ENCODE measurements at places on chromosomes 5 and 9.

- no peak for DNase-seq
These were observed 6.0 kb downstream of the PUM3 start for GRCh38 chr9:2837915-2838314.

DNA sequence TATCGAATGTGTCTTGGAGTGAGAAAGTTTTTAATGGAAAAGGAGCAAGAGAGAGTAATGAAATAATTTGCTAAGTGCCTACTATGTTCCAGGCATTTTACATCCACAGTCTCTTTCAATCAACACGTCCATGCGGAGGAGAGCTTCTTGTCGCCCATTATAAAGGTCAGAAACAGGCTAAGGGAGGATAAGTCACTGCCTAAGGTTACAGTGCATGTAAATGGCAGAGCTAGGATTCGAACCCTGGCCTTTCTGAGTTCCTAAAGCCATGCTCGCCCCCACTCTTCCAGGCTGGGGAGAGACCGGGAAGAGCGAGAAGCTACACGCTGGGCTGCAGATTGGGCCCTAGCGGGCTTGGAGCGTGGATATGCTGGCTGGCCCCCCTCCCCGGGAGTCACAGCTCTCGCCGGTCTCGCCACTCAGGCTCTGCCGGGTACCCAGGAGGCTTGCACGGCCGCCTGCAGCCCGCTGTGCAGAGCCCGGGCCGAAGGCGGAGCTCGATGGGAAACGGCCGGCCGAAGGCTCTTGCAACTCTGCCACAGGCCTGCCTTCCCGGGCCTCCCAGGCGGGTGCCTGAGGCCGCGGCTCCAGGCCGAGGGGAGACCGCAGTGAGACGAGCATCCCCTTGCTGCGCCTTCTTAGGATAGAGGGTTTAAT is 775 bp upstream of the LHX2 start:
- DNase-seq = no peak

DNA sequence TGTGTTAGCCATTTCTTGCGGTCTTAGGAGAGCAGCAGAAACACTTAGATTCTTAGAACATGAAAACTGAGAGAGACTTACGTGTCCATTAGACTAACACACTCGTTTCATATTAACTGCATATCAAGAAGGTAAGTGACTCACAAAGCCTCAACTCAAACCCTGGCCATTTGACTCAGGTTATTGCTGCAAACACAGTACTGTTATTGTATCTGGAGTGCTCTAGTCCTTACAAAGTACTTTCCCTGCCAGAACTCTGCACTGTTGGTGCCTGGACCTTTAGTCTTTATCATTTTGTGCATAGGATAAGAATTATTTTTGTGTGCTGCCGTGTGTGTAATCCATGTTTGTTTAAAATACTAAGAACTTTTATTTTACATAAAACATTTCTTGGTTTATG is 155.7 kb downstream of the FBXL7 start:
- no peak for DNase-seq

DNA sequence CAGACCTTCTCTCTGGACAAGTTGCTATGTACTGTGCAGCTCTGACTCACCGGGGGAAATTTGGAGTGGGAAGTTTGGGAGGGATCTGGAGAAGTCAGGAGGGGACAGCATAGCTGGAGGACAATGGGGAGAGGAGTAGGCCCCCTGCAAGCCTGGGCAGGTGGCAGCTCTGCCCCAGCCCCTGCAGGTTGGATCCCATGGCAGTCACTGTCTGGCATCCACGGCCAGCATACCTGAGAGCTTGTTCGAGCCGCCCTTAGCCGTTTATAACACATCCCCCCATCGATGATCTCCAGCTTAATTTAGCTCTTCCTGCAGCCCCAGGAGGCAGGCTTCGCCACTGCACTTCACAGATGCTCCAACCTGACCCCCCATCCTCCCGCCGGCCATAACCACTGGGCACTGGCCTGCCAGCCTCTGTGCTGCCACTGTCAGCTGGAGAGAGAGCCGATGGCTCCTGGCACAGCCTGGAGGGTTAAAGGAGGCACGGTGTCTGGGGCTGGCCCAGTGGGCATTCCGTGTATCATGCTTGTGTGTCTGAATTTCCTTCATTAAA is 57.7 kb upstream of the RNU6ATAC start:
- DNase-seq = no peak

DNA sequence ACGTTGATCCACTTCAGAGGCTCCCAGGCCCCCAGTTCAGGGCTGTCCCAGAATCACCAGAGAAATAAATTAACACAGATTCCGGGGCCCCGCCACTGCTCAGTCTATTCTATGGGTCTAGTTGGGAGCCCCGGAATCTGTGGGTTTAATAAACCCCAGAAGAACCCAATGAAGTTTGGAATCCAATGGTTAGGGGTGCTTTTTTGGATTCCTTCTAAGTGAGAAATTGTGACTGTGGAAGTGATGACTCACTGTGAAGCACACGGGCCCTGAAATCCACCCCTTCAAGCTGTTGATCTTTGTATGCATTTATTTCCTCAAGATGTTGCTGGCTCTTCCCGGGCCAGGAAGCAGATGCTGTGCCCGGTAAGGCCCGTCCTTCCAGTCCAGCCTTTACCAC is 57.3 kb upstream of the SLC28A3 start:
- no peak for DNase-seq

DNA sequence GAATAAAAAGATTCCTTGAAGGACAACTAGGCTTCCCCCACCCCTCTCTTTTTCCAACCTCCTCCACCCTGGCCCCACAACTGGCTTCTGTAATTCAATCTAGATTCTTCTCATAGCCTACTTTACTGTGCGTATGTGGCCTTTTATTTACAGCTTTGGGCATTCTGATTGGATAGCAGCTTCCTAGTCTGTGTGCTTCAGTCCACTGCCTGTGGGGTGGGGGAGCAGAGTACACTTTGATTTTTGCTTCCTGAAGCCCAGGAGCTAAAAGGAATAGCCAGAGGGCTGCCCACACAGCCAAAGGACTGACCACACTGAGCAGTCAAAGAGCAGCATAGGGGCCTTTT is 30.4 kb downstream of the RUSC2 start:
- DNase-seq = no peak

- no peak for DNase-seq
These were observed 61.4 kb upstream of the PPP1R26 start for GRCh38 chr9:135418161-135418560.

DNA sequence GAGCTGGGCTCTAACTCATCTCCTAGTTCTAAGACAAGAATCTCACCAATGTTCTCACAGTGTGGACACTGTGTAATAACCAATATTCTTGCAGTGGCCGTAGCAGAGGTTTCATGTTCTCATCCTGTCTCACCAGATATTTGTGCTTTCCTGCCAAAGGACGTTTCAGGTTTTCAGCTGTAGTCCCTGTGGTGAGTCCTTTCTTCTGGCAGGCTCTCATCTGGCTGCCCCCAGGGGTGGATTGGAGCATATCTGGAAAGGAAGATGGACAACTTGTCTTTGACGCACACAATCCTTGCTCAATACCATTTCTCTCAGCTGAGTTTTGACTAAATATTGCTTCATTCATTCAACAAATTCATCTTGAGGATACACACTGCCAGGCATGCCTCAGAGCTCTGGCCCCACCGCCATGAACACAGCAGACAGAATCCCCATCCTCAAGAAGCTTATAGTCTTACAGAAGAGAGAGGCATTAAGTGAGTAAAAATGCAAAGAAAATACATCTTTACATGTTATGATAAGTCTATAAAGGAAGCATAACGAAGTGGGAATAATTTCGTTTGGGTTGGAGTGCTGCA is 33.8 kb upstream of the NEURL1B start:
- no peak for DNase-seq

- no peak for DNase-seq
These were observed 170.2 kb downstream of the RANBP17 start for GRCh38 chr5:171031977-171032376.

DNA sequence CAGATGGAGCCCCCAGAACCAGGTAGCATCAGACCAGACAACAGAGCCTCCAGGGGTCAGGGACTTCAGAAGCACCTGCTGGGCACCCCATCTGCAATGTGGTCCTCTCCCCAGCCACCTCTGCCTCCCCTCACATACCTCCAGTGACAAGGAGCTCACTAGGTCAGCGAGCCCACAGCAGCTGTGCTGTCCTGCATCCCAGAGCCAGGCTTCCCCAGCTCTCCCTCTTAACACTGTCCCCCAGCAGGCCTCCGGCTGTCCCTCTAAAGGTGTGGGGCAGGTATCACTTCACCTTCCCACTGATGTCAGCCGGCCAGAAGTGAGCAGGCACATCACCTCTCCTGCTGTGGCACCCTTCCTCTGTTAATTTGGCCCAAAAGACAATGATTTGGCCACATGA is 83.6 kb downstream of the LMX1B start:
- DNase-seq = no peak

DNA sequence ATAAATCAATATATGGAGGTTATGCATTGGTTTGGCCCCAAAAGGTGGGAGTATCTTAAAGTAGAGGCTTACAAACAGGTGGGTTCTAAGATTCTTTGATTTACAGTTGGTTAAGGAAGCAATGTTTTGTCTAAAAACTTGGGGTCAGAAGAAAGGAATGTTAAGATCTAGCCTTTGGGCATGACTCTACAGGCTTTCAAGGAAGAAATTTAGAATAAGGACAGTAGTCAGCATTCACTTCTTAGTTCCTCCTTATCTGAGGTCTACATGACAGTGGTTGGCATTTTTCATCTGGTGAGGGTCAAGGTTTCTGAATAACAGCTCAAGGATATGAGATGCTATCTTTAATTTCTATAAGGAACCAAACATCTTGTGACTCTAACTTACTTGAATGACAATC is 122.8 kb downstream of the CAMK4 start:
- no peak for DNase-seq

- no peak for DNase-seq
These were observed 222.7 kb downstream of the ICE1 start for GRCh38 chr5:5645198-5645597.

- DNase-seq = no peak
These were observed 487.2 kb downstream of the ENC1 start for GRCh38 chr5:74153255-74153790.

GRCh38 chr5:10672146-10673016 is 88.7 kb downstream of the DAP start:
- DNase-seq = no peak

GRCh38 chr5:8523501-8523900 is 654.6 kb downstream of the MTRR start:
- DNase-seq = no peak

- no peak for DNase-seq
These were observed 28.7 kb downstream of the CAMSAP1 start for GRCh38 chr9:135878528-135879236.

DNA sequence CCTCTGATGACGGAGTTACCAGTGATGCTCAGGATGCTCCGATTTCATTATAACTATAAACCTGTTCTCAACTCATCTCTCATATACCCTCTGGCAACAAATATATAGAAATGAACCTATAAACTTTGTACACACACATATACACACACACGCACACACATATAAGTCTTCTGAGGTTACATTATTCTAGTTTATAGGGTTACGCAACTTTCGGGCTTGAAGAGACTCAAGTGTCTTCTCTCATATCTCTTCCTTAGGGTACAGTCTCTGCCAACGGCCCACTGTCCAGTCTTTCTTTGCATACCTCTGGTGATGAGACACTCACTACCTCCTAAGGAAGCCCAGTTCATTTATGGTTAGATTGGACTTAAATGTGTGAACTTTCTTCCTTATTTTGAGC is 69.4 kb upstream of the TBC1D2 start:
- no peak for DNase-seq

DNA sequence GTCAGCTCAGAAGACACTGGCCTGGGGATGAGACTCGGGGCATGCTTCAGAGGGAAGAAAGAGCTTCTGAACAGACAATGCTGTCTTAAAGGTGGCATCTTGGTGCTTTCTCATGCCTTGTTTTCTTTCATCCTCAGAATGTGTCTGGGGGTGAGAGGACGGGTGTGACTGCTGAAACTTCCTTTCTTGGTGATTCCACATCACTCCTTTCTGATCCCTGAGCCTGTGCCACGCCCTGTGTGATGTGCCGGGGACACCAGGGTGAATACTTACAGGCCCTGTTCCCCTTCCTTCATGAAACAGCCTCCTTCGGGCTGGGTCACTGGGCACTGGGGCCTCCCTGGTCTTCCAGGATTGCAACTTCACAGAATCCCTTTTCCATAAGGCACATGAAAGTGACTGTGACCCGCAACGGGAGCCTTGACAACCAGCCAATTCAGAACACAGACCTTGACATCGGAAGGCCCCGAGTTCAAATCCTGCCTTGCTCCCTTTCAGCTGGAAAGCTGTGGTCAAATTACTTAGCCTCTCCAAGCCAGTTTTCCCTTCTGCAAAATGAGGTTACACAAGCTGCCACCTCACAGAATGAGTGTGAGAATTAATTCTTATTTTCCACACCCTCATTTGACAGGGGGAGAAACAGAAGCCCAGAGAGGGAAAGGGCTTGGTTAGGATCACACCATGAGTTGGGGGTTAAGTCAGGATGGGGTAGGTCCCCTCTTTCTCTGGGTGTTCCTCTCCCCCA is 44.1 kb upstream of the IL17B start:
- no peak for DNase-seq

Measured in GM18507 (cell line).